ENCODE measurements at places on chromosomes 7 and 10.

DNA sequence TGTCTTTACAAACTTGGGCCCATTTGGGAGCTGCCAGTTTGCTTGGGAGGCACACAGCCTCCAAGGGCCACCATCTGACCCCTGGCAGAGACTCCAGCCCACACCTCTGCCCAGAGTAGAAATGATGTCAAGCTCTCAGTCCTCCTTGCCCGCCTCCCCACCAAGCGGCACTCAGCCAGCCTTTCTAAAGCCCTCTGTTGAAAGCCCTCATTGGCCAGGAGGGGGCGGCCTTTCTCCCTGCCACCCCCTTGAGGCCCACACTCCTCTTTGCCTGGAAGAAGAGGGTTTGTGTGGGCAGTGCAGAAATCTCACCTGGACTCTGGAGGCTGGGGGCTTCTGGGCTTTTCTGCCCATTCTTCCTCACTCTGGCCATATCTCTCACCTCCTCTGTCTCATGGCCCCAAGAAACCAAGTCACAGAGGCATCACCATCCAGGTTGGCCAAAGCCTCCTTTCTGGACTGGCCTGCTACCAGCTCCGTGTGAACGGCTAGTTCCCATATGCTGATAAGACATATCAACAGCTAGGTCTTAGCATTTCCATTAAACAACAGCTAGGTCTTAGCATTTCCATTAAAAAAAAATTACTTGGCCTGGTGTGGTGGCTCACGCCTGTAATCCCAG, 36.1 kb downstream of the UBTD1 start:
- DNase-seq, result peak; percentile 14

DNA sequence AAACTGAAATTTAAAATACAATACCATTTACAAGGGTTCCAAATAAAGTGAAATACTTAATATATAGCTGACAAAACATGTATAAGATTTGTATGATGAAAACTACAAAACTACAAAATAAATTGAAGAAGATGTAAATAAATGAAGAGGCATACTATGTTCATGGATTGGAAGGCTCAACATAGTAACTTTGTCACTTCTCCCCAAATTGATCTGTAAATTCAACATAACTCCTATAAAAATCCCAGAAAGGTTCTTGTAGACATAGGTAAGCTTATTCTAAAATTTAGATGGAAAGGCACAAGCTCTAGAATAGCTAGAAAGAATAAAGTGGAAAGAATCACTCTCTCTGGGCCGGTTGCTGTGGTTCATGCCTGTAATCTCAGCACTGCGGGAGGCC, 24.2 kb upstream of the NFKB2 start:
- no peak for DNase-seq

DNA sequence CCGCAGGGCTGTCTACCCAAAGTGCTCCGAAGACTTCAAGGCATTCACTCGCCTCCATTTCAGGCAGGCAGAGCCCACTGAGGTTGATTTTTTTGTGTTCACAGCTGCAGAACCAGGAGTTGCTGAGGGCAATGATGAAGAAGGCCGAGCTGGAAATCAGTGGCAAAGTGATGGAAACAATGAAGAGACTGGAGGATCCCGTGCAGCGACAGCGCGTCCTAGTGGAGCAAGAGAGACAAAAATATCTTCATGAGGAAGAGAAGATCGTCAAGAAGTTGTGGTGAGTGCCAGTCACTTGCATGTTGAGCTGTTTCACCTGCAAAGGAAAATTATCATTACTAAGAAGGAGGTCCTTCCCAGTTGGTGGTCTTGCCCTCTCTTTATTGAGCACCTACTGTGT, 210.5 kb downstream of the ARHGAP21 start:
- no peak for DNase-seq

DNA sequence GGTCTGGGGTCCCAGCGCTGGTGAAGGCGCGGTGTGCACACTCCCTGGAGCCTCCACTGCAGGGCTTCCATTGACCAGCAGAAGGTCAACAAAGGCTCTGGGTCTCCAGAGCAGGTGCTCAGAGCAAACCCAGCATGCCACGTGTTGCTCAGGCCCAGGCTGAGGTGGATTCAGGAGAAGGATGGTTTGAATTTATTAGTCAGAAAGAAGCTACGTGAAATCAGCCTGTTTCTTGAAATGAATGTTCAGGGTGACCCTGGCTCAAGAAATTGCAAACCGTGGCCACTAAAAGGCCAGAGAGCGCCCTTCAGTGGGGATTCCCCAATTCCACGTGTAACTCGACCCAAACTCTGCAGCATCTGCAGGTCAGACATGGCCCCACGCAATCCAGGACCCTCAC, 82.7 kb upstream of the PFKP start:
- no peak for DNase-seq

DNA sequence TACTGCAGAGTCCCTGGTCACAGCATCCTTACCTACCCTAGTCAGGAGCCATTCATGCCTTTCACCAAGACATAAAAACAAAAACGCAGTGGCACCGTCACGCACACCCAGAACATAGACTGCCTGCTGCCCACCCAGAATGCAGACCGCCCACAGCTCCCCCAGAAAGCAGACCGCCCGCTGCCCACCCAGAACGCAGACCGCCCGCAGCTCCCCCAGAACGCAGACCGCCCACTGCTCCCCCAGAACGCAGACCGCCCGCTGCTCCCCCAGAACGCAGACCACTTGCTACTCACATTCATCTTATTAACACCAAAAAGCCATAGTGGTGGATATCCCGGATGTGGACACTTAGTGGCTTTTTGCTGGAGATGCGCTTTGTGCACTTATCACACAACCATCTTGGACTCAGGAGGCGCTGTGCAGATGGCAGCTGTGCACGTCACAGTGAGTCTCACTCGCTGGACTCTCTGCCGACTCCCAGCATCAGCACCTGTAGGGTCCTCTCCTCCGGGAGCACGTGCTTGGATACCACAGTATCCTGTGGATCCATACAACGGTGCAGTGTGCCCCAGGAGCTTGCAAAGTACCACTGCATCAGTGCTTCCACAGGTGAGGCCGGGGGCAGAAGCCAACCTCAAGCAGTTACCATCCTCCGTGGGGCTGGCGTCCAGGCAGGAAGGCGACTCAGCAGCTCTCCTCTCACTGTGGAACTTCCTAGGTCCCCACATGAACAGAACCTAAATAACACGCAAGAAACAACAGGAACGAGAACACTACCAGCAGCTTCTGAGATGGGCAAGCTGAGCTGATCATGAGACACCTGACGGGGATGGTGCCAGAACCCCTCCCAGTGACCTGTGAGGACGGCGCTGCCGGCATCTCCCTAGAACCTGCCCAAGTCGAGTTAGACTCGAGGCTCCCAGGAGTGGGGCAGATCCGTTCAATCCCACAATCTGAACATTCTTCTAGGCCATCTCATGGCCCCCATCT, 161.0 kb downstream of the DIP2C start:
- no peak for DNase-seq
